ENCODE measurements at places on chromosomes 2 and 18.

GRCh38 chr2:55019526-55020258, 30.6 kb downstream of the RTN4 start:
- no peak for DNase-seq

GRCh38 chr2:240229603-240230235, 89.3 kb upstream of the OTOS start:
- DNase-seq = no peak

- DNase-seq = no peak
Observed at GRCh38 chr18:26448714-26449159, 99.6 kb downstream of the KCTD1 start.

DNA sequence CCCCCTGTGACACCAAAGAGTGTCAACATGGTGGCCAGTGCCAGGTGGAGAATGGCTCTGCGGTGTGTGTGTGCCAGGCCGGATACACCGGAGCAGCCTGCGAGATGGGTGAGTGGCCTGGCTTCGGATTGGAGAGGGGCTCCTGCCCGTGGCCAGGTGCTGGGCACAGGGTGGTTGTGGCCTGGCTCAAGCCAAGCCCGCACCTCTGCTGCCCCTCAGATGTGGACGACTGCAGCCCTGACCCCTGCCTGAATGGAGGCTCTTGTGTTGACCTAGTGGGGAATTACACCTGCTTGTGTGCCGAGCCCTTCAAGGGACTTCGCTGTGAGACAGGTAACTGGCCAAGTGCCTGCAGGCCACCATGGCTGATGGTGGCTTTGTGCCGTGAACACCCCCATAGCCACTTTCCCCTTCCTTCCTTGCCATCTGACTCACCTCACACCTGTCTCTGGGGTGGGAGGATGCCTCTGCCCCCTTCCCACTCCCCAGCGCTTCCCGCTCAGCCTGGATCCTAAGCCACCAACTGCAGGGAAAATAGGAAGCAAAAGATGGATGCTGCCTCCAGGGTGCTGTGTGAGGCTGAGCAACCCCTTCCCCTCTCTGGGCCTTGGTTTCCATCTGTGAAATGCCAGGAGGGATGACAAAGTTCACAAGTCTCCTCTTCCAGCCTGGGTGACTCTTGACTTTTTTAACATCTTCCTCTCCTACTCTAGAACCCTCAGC, 41.8 kb downstream of the SNED1 start:
- DNase-seq = peak; percentile 14

DNA sequence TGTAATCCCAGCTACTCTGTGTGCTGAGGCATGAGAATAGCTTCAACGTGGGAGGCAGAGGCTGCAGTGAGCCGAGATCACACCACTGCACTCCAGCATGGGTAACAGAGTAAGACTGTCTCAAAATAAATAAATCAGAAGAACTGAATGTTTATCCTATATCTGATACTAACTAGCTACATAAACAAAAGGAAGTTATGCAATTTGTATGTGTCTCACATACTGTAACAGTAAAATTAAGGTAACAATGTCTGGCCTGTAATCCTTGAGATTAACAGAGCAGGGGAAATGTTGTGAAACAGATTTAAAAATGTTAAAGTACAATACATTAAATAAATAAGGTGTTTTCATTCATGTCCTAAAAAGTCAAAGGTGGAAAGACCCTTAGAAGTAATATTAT, 150.8 kb downstream of the MEMO1 start:
- DNase-seq = no peak

DNA sequence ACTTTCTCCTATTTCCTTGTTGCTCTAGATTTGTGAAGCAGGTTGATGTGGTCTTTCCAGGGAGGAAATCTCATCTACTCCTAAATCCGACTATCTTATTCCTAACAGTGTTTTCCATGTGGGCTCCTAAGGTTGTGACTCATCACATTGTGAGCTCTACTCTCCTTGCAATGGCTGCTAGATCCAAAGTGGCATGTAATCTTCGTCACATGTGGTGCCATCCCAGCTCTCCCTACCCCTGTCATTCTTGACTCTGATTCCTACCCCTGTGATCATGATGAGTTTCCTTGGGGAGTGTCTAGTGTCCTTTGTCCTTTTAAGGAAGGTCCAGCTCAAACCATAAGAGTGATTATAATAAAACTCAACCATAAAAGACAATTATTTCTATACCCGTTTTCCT, 47.3 kb upstream of the GULP1 start:
- DNase-seq = no peak

DNA sequence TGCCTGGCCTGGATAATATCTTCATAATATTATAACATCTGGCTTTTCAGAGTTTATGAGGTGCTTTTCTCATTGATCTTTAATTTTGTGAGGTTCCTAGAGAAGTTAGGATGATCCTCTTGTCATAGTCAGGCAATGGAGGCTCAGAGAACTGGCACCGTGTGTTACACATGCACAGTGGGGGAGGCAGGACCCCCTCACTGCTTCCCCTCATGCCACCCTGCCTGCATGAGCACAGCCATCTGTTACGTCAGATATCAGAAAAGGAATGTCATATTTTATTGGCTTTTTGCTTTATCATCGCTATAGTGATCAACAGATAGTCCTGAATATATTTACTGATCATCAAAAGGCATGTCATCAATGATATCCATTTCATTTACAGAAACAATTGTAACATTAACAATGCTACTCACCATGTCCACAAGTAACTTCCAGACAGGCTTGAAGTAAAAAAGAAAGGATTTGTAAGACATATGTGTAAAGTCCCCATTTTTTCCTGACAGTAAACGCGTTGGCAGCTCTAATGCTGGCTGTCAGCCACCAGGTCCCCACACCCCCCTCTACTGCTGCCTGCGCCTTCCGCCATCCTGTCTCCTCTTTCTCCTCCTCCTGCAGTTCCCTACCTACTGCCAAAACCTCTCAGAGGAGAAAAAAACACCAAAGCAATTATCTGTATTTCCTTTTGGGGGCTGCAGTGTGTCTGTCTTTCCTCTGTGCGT, 18.8 kb downstream of the ENOSF1 start:
- DNase-seq = no peak

- no peak for DNase-seq
Observed at GRCh38 chr2:240892356-240892755, 3.6 kb downstream of the MAB21L4 start.

- no peak for DNase-seq
Observed at GRCh38 chr2:217753460-217754200, 249.2 kb downstream of the TNS1 start.

DNA sequence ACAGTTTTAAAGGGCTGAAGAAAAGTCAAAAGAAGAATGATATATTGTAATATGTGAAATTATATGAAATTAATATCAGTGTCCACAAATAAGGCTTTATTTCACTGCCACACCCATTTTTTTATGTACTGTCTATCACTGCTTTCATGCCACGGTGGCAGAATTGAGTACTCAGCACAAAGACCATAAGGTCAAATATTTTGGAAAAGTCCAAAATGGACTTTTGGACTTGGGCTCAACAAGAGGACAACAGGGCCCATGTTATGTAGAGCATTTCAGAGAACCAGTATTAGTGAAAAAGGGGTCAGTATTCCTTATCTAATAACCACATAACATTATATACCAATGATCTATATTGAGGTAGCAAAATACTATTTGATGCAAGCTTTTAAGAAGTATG, 427.2 kb downstream of the EPHA4 start:
- DNase-seq = no peak

- DNase-seq = no peak
Observed at GRCh38 chr2:233997707-233998106, 52.8 kb upstream of the SPP2 start.

DNA sequence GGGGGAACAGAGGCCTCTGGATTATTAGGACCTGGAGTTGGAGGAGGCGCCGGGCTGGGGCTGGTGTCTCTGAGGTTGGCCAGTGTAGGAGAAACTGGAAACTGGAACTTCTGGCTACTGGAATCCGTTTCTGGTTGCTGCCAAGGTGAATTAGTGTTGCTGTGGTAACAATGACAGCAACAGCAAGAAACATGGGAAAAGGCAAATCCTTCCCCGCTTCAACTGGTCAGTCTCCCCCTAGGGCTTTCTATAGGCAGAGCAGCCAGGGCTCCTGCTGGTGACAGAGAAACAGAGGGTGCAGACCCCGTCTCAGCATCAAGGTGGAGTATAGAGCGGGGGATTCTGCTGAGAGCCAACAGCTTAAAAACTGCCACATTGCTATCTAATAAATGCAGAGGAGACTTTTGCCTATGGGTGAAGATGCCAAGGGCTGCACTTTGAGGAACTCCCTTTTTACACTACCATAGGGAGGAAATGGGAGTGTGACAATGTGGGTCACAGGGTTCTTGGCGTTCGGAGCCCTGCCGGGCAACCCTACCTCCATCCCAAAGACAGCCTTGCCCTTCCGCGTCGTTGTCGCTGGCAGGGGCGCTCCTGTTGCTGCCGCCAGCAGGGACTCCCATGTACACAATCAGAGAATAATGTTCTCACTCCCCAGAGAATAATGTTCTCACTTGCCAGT, 81.4 kb upstream of the CABLES1 start:
- DNase-seq = peak; percentile 66

- DNase-seq = no peak
Observed at GRCh38 chr2:213189001-213189899, 37.8 kb upstream of the IKZF2 start.

DNA sequence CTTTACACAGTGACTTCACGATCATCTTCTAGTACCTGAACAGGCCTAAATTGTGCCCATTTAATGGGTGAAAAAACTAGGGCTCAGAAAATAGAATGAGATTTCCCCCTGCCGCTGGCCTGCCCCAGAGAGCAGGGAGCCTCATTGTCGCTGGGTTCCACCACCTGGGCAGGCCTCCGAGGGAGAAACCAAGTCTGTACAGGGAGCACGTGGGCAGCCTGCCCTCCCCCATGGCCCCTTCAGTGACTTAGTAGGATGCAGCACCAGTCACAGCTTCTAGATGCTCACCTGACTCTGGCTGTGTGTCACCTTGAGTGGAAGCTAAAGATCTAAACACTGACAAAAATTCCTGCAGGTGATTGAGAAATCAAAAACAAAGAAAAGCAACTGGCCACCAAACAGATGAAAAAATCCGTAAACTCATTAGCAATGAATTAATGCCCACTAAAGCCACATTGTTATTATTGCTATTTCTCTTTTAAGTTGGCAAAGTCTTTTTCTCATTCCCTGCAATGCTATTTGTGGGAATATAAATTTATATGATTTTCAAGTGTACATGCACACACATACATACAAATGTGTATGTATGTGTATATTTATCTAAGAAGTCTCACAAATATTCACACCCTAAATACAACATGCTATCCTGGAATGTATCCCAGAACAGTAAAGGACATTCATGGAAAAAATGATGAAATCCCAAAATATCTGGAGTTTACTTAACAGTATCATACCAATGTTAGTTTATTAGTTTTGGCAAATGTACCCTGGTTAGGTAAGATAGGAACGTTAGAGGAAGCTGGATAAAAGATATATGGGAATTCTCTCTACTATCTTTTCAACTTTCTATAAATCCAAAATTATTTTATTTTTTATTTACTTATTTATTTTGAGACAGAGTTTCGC, 18.7 kb upstream of the ASPRV1 start:
- DNase-seq = no peak

- no peak for DNase-seq
Observed at GRCh38 chr2:225036431-225036830, 5.8 kb downstream of the DOCK10 start.

DNA sequence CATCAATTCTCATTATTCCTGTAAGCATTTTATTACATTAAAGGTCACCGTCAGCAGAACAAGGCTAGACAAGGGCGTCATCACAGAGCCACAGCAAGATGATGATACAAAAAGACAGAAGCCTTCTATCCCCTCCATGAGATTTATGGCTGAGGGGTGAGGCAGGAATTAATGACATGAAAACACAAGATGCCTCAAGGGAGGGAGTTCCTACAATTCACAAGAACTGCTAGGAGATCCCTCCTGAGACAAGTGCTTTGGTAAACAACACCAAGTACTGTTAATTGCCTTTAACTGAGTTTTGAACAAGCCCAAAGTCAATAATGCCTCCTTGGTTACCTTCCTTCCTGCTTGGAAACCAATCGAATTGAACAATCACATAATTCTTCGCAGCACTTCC, 14.1 kb downstream of the ADD2 start:
- DNase-seq = no peak

DNA sequence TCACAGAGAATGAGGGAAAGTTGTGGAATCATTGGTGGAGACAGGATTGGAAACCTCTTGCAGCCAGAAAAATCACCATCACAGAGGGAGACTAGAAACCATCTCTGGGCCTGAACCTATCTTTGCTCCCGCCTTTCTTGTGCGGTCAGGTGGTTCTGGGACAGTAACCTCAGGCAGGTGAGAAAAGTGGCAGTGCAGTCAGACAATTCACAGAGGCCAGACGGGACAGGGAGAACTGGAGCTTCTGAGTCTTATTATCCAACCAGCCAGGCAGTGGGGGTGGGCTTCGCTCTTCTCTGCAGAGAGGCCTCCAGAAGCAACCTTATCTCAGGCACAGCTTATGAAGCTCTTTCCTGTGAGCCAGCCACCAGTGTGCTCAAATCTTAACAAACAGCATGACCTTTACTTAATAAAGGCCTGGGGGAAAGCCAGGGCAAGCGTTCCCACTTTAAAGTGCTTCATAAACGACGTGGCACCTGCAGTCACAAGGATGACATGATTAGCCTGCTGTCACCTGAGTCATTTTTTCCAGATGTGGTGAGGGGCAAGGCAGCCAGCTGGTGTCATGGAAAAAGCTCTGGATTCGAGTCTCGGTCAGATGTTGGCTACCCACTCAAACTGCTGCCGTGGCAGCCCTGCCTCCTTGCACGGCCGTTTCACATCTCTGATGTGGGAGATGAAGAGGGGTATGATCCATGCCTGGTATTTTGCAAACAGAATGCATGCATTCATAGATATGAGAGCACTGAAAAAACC, 109.7 kb downstream of the B3GNT2 start:
- DNase-seq = no peak

DNA sequence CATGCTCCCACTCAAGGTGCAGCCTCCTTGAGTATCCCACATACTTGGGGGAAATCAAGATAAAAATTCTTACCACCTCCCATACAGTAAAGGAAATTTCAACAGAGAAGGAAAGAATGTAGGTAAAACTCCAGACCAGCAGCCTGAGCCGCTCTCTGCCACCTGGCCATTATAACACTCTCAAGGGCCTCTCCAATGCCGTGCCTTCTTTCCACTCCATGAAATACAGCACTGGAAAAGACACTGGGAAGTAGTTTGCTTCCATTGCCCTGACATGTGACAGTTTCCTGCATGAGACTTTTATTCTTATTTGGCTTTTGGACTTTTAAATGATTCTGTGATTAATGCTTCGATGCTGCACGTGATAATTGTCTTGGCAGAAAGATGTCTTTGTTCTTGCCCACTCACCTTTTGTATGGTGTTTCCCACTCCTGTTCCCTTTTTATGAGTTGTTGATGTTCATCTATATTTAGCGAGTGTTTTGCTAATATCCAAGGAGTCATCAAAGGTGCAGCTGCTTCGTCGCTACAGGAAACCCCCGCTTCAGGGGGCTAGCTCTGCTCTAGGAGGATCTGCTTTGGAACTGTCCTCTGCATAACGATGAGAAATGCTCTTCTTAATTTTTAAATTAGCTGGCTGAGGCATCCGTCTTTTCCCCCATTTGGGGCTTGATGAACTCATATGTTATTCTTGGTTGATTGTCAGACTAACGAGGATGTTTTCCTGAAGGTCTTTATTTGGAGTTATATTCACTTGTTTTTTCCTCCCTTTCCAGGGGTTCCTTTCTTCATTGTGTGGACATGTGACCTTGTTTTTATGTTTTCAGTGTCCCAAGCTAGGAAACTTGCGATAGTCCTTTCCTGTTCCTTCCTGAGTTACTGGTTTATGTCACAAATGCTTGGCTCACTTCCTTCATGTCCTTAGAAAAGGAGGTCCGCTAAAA, 179.4 kb downstream of the TXNL1 start:
- no peak for DNase-seq

- no peak for DNase-seq
Observed at GRCh38 chr2:144376460-144376859, 143.5 kb downstream of the ZEB2 start.

Measured in breast epithelium (tissue), 4 donors.